ENCODE measurements at places on chromosomes 2 and 18. TPM values are rescaled to one million over a fixed set of nuclear protein-coding genes. Genes with fewer than 3 reads are reported as not detected.
A peak's percentile ranks its signal among the peaks of the same experiment; 100 is the strongest.

Gene LYPD1
- total RNA-seq = 75.9 TPM

Gene DYSF
- total RNA-seq = 17.2 TPM

DNA sequence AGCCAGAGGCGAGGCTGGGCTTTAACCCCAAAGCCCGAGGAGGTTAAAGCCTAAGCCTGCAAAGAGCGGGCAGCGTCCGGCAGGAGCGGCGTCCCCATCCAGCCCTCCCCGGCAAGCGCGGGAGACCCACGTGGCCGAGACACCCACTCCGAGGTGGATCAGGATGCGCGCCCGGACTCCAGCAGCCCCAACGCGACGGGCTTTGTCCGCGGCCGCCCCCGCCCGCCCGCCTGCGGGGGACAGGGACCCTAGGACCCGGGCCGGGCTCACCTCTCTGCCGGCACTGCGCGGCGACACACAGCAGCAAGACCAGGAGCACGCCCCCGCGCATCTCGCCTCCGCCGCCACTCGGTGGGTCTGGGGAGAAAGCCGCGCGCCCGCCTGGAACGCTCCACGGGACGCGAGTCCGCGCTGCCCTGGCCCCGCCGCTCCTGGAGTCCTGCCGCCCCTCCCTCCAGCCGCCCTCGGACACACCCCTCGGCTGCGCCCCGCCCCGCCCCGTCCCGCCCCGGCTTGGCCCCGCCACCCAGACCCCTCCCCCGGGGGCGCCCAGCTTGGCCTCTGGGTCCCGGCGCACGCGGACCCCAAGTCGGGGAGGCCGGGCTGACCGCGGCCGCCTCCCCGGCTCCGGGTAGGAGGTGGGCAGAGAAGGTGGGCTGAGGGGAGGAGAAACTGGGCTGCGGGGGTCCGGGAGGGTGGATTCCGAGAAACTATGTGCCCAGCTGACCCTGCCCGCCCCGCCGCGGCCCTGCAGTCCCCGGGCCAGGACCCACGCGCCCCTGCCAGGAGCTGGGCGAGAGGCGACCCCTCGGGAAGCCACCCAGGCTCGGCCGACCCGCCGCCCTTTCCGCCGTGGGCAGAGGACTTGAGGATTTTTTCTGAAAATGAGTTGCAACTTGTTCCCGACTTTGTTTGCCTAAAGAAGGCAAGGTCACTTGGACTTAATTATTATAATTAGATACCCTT is at the start of gene LAMA1:
TSS of gene LAMA1 (minus strand) at position 408 of the 966 bp plus-strand sequence. CDS start at position 331, 77 bp downstream.
- peak; percentile 29 for DNase-seq

DNA sequence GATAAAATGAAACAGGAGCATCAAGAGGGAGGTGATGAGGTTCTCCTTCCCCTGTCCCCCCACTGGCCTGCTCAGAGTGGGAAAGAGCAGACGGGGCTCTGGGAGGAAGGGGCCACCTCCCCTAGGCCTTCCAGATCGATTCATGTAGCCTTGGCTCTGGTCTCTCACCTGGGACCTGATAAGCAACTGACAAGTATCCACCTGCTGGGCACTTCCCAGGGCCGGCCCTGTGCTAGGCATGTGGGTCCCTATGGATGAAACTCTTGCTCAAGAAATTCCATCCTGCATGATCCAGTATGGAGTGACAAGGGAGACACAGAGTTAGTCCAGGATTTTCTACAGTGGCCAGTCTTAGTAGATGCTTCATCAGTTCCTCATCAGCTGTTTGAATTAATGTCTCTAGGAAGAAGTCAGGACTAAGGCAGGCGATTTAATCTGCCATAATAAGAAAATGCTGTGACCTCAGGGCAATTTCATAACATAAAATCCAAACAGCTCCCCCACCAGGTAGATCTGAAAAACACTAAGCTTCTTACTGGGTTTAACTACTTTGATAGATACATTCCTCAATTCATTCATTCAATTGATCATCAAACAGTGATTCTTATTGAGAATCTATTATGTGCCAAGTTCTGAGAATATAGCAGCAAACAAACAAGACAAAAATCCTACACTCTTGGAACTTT is 44.7 kb upstream of the ZFP36L2 start:
- DNase-seq = no peak

Gene COPS9
- 408 TPM for total RNA-seq

GRCh38 chr2:148899638-148900318 is 24.8 kb downstream of the KIF5C start:
- no peak for DNase-seq

All from SJSA1 (cell line).